ENCODE measurements at places on chromosomes 1 and 21.

DNA sequence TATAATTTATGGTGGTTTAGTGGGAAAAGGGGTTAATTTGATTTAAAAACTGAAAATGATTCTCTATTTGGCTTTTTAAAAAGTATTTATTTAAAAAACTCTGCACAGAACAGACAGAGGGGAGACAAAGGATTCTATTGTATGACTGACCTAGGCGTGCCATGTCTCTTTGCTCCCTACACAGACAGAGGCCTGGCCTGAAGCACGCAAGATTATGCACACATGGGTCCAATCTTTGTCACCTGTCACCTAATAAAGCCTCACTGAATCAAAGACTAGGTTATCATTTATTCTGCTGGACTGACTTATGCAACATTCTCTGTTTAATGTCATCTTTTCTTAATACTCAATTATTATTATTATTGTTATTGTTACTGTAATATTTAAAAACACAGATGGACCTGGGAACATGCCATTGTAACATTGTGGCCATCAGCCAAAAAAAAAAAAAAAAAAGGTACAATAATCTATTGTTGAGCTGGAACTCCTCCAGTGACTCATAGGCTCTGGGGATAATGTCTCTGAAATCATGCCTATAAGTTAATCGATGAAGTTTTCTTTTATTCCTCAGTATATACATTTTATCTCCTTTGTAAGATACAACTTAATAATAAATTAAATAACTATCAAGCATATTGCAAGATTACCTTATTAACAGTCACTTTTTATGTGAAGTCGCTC is 112.1 kb downstream of the RUNX1 start:
- DNase-seq: no peak

DNA sequence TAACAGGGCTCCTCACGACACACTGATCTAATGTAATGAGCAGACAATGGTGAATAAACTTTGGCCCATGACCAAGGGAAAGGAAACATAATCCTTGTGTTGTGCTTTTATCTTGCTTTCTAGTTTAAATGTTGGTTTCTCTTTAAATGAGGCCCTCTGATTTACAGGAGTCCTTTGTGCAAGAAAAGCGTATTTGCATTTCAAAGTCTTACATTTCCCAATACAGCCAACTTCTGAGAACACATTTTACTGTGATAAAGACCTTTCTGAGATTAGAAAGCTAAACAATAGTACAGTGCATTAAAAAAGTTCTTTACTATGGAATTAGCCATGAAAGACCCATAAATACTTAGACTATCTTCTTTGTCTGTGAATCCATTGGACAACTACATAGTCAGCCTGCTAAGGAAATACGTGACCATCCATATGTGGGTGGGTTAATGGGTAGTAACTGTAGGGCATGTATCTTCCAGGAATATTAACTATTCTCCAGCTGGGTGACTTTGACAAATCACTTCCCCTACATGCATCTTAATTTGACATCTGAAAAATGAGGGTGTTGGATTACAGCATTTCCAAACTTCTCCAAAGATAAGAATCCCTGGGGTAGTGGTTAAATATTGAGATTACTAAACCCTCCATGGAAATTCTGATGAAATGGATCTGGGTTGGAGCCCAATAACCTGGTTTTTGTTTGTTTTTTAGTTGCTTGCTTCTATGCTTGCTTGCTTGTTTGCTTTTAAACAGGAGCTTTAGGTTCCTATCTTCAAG is 50.3 kb upstream of the USP1 start:
- no peak for DNase-seq

DNA sequence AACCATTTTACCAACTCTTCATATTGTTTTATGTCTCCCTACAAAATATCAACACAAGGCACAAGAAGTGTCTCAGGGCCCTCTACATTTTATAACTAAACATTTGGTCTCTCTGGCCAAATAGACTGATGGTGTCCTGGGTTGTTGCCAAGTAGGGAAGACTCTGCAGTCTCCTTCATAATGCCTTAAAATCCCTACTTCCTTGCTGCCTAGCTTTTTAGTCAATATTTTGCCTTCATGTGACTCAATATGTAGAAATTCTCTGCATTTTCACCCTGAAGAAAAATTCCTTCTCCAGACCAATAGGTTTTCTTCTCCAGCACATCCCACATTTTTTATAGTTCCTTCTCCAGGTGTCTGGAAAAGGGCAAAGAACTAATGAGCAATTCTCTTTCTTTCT is 72.6 kb upstream of the IPO9 start:
- DNase-seq: no peak

DNA sequence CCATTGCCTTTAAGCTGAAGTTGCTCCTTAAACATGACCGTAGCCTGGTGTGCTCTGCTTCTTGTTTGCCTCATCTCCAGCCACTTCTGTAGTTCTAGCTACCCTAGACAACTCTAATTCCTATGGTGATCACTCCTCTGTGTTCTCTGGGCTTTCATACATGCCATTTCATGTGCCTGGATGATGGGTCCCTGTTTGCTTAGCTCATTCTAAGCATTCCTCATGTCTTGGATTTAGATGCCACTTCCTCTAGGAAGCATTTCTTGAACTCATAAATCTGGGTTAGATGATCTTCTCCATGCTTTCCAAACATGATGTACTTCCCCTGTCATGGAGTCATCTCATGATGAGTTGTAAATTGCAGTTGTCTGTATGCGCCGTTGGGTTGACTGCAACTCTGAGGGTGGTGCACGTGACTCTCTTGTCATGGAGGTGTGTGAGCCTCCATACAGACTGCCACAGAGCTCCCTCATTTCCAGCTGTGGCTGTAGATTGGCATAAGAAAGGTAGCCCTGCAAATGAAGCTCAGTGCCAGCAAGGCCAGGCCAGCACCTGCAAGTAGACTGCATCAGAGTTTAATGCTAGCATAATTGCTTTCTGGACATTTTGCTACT is 77.2 kb downstream of the LAMC1 start:
- DNase-seq: no peak

GRCh38 chr1:231338270-231339128 is at the start of gene SPRTN:
SPRTN (plus strand) TSS chr1:231338293; CDS start chr1:231338384, 91 bp downstream.
- no peak for DNase-seq

GRCh38 chr1:221981461-221981860 is 239.6 kb upstream of the DUSP10 start:
- DNase-seq: no peak

GRCh38 chr1:57188168-57188567 is 222.4 kb upstream of the C8B start:
- DNase-seq: no peak

GRCh38 chr1:153799566-153800465 is 24.6 kb downstream of the SLC27A3 start:
- DNase-seq: no peak

- no peak for DNase-seq
These were observed 14.6 kb upstream of the UMODL1 start for GRCh38 chr21:42056468-42056867.

GRCh38 chr21:37075214-37075770 is 2.2 kb downstream of the TTC3 start:
- no peak for DNase-seq

DNA sequence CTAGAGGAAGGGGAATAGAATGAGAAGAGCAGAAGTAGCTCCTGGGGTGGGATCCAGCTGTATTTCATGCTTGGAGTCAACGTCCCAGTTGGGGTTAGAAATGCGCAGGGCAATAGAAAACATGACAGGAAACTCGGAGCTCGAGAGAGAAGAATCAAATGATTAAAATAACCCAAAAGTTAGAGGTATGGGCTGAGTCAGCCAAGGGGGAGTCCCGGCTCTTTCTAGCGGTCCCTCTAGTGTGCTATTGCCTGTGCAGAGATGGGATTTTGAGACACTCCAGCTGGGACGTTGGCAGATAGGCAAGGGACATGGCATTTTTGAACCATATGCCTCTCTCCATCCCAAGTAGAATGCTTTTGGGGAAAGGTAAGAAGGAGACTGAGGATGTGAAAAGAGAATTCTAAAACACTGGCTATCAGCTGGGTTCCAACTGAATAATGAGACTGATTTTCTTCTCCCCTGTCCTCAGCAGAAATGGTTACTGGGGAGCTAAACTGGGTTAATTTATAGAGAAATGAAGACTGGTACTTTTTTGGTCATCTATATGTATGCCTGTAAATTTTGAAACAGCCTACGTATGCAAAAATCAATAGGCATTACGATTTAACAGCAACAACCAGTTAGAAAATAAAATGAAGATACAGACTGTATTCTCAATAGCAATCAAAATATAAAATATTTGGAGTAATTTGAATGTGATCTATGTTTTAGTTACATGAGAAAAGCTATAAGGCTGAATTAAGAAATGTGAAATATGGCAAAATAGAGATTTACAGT is 7.0 kb upstream of the VPS26C start:
- DNase-seq: no peak

- DNase-seq: no peak
These were observed 1478.8 kb downstream of the NCAM2 start for GRCh38 chr21:22476726-22477646.

All from activated CD8-positive, alpha-beta memory T cell treated with anti-CD3 and anti-CD28 coated beads for 48 hours (primary cell).